ENCODE measurements at places on chromosomes 3 and 15.

DNA sequence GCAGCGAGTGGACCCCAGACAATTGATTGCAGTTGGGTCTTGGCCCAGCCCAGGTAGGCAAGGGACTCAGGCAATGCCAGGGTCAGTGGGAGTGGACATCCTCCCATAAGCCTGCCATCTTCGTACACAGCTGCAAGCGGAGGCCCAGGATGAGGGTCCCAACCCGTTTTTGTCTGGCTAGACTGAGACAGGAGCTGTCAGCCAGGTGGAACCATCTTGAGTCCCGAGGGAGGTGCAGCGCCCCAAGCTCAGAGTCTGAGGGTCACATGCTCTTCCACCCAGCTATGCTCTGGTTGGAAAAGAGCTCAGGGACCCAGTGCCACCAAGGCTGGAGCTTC is 22.6 kb upstream of the IP6K2 start:
- DNase-seq: no peak

DNA sequence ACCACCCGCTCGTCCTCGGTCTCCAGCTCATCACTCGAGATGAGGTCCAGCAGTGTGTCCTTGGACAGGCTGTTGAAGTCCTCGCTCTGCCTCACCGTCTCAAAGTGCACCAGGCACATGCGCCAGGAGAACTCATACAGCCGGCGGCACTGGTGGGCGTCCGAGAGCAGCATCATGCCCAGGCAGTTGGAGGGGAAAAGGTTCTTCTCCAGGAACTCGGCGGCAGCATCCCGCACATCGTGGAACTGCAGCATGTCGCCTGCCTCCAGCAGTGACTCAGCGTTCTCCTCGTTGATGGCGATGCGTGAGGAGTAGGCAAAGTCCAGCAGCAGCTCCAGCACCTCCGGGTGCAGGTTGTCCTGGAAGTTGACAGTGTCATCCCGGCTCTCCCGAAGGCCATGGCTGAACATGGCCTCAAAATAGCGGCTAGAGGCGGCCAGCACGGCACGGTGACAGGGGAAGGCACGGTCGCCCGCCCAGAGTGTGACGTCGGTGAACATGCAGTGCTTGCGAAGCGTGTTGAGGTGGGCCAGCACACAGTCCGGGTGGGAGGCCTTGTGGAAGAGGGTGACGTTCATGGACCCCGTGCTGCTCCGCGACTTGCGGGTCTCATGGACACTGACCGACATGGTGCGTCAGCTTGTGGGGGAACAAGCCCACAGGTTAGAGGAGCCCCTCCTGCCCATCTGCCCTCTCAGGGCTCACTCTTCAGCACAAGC is 25.4 kb downstream of the KLHL25 start:
- DNase-seq: no peak

GRCh38 chr15:57406062-57406772 is 29.9 kb downstream of the CGNL1 start:
- no peak for DNase-seq

GRCh38 chr3:196207833-196208607 is 3.2 kb downstream of the ZDHHC19 start:
- peak; percentile 43 for DNase-seq

DNA sequence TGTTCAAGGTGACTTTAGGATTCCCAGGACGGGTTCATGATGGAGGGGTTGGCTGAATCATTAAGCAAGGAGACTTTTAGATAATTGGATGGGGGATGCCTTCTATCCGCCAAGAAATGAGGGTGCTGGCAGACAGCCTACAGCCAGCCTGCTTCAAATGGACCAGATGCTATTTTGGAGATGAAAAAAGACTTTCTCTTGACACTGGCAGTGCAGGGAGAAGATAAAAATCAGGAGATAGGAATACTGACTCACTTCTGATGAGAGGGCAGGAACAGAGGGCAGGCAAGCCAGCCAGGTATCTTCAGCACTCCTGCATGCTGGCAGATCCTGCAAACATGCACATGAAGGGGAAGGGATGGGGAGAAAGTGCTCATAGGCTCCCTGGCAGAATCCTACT is 7.7 kb upstream of the SYN2 start:
- no peak for DNase-seq

GRCh38 chr15:71295603-71296314 is 180.5 kb downstream of the THSD4 start:
- no peak for DNase-seq

DNA sequence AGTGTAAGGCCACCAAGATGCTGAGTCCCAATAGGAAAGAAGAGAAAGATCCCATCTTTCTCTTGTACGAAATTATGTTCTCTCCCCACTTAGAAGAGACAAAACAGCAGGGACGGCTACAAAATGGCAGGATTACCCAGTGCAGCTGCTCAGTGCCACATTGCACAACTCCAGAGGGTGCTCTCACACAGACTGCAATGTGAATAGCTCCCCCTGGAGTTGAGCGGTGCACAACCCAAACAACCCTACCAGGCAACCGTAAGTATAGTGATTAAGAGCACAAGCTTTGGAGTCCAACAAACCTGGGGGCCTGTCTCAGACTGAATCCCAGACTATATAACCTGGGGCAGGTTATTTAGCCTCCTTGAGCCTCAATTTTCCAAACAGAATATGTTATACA is 3.1 kb upstream of the BHLHE40 start:
- DNase-seq: no peak

GRCh38 chr3:195918176-195918575 is 9.8 kb upstream of the TNK2 start:
- DNase-seq: no peak

- no peak for DNase-seq
Observed at GRCh38 chr3:171293142-171293782, 166.9 kb downstream of the TNIK start.

- DNase-seq: no peak
Observed at GRCh38 chr3:48236531-48236930, 4.4 kb upstream of the ZNF589 start.

DNA sequence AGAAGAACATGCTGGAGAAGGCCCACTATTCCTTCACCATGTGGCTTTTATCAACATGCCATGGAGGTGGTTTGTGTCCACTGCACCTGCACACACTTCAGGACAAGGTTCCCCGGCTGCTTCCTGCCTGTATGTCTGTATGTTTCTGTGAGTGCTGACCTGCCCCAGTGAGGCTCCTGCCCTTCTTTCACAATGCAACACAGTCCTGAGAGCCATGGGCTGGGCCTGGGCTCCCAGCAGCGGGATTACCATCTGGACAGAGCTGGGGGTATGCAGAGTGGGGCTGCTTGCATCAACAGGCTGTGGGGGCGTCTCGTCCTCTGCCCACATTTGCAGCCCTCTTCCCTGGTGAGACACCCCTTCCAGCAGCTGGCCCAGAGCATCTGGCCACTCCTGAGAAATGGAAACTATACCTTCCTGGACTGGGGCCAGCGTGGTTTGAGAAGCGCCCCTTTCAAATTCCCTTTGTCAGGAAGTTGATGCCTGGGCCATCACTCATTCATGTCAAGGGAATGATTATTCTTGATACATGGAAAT is 29.3 kb upstream of the C15orf39 start:
- no peak for DNase-seq

- no peak for DNase-seq
Observed at GRCh38 chr3:2375376-2375775, 276.7 kb downstream of the CNTN4 start.

DNA sequence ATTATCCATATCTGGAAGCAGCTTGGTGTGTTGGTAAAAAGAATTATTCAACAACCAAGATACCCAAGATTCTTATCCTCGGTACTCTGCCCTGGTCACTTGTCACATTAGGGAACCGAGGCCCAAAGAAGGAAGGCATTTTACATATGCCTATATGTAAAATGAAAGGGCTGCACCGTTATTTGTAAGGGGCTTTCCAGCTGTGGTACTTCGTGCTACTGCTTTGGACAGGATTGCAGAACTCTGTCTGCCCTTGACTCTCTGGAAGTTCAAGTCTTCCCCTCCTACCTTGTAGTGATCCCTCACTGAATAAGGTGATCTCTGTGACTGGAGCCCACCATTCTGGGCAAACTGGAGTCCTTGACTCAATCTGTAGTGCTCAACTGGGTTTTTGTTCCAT is 198.9 kb upstream of the TOPAZ1 start:
- no peak for DNase-seq

- DNase-seq: no peak
Observed at GRCh38 chr15:66906668-66907614, 158.5 kb upstream of the SMAD3 start.

GRCh38 chr15:74958320-74958907 is 1.8 kb upstream of the RPP25 start:
- no peak for DNase-seq

- DNase-seq: no peak
Observed at GRCh38 chr15:39748276-39748675, 34.4 kb downstream of the FSIP1 start.

DNA sequence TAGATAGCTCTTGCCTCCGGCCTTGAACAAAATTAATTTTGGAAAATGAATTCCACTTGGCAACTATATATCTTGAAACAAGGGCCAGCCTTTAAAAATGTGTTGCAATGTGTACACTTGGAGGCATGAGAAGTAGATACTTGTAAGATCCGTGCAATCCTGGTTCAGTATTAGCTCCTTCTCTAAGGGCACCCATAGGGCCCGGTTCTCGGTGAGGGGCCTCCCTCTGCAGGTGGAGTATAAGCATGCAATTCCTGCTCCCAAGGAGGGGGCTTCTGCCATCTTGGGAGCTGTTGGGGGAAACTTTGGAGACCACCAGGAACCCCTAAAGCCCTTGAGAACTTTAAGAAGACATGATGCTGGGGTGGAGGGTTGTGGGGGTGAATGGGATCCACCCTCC is 388.7 kb upstream of the RGMA start:
- DNase-seq: no peak

GRCh38 chr15:58419803-58420524 is 11.8 kb upstream of the LIPC start:
- no peak for DNase-seq

DNA sequence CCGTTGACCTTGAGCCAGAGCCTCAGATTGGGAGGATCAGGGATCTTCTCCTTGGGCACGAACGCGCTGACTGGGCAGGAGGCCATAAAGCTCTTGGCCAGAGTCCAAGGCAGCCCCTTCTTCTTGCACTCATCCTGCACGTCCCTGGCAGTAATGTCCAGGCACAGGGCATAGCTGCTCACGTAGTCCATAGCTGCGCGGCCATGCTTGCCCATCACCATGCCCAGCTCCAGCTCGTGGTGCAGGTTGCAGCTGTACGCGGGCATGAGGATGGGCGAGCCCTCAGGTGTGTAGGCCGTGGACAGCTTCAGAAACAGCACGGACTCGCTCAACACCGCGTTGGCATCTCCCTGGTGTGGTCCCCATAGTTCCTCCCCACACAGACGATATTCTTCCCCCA is 17.9 kb upstream of the RPLP1 start:
- no peak for DNase-seq

DNA sequence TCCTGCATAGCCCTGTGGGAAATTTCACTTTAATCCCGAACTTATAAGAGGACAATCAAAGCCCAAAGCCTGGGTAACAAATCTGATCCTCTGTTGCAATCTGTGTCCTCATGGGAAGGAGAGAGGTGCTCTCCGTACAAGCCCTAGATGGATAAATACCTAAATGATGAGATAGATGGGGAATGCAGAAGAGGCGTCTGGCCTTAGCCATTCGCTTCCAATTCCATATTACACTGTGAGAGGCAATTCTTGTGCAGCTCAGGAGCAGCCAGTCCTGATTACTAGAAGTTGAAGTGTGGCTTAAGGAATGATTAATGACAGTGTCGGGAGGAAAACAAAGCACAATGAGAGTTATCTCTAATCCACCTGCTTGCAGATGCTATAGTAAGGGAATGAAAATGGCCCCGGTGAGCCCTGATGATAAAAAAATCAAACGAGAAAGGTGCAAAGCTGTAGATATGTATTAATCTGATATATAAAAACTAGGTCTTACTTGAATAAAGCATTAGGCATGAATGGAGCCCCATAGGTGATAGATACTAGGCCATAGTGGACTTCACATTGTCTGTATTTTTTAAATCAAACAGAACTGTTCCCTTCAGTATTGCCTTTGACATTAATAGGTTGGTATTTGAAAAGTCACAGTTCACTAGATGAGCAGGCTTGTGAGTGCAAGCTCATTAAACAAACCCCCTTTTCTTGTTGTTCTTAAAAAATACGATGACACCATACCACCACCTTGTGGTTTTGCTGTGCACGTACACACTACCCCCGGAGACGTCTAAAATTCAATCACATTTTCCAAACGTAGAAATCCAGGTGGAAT is 54.2 kb upstream of the TMCO5A start:
- DNase-seq: no peak

DNA sequence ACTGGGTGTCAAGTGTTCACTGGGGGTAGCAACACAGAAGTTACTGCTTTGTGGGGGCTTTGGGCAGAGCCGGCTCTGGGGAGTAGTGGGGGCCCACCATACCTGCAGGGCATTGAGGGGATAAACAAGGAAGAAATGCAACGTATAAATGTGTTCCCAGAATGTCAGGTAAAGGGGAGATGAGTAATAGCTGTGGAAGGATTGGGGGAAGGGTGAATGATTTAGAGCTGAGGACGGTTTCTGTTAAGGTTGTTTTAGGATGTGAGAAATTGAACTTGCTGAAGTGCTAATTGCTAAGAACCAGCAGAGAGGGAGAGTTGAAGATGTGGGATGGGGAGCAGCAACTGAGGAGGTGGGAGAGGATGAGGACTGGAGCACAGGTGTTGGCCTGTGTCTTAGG is 10.7 kb downstream of the SCG5 start:
- no peak for DNase-seq

Data from stimulated activated CD4-positive, alpha-beta T cell treated with anti-CD3 and anti-CD28 coated beads, TNF-alpha, amount 100 ng/mL, for 1 hour (primary cell).